ENCODE measurements at places on chromosomes 1 and 21. TPM values are rescaled to one million over a fixed set of nuclear protein-coding genes. Genes with fewer than 3 reads are reported as not detected.

- no peak for DNase-seq
These were observed 27.2 kb downstream of the NGF start for GRCh38 chr1:115310581-115311473.

- no peak for DNase-seq
These were observed 430 bp upstream of the ACBD3 start for GRCh38 chr1:226187019-226187322.

The VWA5B1 gene
- total RNA-seq: not detected

The NEGR1 gene
- total RNA-seq: 27.9 TPM

- DNase-seq: no peak
These were observed 38.0 kb upstream of the RASAL2 start for GRCh38 chr1:178055779-178056471.

The EPHB2 gene
- 11.4 TPM for total RNA-seq

DNA sequence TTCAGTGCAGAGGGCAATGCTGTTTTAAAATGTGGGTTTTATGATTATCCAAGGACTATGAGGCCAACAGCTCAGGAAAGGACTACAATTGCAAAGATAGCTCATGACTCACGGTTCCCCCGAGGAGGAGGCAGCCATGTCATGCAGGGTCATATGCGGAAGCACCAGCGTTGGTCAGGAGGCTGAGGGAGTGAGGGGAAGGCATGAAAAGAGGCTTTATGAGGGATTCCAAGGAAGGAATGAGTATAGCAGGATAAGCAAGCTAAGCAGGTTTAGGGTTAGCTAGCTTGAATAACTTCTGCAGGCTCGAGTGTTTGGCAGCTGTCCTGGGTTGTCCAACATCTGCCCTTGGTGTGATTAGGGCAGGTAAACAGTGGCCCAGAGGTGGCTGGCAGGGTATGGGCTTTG is 495.1 kb downstream of the SETD4 start:
- peak; percentile 86 for DNase-seq

The S100A7A gene
- total RNA-seq: not detected

The HS2ST1 gene
- total RNA-seq: 27.1 TPM

- no peak for DNase-seq
These were observed 6.7 kb upstream of the ABCG1 start for GRCh38 chr21:42212266-42212665.

DNA sequence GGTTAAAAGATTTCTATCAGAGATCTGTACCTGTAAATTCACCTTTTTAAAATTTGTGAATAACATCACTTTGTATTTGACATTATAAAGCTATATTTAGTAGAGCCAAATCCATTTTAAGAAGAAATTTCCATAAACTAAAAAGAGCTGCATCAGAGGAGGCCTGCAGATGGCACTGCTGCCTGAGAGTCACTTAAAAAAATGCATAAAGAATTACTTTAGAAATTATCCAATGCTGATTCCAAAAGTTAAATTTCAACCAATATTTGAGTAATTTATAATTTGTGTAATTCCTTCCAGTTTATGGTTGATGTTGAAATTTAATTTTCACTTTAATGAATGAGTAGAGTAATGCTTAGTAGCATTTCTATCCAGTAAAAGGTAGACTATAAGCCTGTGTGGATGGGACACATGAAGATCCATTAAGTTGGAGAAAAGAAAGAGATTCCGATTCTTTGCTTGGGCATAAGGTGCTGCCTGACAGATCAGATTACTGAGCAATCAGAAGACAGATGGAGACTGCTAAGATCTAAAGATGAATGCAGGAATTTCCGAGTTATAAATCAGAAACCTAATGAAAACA is 20.7 kb upstream of the RPE65 start:
- no peak for DNase-seq

DNA sequence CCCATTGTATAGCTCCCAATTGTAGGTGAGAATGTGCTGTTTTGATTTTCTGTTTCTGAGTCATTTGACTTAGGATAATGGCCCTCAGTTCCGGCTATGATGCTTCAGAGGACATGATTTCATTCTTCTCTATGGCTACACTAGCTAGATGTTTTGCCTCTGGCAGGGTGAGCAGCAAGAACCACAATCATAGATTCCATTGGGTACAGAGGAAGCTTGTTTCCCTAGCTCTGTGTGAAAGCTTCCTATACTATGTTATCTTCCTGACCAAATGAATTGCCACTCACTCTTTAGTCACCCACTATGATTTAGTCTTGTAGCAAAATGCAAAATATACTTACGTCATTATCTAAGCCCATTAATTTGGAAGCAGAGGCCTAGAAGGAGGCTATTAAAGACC is 616.3 kb downstream of the PLA2G4A start:
- no peak for DNase-seq

The RAB42 gene
- 4.2 TPM for total RNA-seq

DNA sequence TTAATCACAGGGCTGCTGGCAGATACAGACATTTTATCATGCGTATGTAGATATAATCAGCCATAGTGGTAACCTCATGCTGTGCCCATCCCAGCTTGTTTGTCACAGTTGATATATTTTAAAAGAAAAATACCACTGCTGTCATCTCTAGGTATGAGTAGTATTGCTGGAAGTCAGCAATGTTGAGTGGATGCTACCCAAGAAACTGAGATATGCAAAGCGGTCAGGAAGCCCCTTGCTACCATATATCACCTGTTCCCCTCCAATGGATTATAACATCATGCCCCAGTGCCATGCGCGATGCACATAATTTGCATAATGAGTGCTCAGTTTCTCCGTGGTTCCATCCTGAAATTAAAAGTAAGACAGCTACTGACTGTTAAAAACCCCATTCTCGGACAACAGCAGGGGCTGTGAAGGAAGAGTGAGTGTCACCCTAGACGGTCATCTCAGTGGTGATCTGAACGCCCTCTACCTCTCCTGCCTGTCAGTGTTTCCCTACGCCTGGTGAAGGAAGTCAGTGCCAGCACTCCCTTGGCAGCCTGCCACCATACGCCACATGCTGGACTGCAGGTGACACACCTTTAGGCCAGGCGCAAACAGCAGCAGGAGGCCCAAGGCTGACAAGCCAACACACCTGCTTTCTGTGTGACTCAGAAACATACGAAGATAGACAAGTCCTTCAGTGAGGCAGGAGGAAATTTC is 2.7 kb downstream of the IL10RB start:
- no peak for DNase-seq

The KRTAP19-3 gene
- not detected for total RNA-seq

GRCh38 chr21:36841866-36842265 is 124.6 kb downstream of the HLCS start:
- no peak for DNase-seq

- no peak for DNase-seq
These were observed 8.0 kb downstream of the RRP1B start for GRCh38 chr21:43667191-43667904.

DNA sequence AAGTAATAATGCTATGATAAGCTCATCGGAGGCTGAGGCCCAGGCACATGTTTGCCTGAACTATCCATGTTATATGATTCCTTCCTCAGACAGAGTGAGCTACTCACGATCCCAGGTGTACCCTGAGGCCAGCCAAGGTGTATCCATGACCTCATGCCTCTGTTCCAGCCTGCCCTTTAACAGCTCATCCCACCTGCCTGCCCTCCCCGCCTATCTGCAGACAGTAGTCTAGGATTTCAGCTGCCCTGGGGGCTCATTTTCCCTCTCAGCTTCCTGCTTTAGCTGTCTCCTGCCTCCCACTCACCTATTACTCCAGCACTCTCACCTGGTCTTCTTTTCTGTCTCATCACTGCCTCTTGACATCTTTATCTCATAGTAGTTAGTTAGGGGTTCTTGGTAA is 1.9 kb upstream of the IL24 start:
- DNase-seq: no peak

DNA sequence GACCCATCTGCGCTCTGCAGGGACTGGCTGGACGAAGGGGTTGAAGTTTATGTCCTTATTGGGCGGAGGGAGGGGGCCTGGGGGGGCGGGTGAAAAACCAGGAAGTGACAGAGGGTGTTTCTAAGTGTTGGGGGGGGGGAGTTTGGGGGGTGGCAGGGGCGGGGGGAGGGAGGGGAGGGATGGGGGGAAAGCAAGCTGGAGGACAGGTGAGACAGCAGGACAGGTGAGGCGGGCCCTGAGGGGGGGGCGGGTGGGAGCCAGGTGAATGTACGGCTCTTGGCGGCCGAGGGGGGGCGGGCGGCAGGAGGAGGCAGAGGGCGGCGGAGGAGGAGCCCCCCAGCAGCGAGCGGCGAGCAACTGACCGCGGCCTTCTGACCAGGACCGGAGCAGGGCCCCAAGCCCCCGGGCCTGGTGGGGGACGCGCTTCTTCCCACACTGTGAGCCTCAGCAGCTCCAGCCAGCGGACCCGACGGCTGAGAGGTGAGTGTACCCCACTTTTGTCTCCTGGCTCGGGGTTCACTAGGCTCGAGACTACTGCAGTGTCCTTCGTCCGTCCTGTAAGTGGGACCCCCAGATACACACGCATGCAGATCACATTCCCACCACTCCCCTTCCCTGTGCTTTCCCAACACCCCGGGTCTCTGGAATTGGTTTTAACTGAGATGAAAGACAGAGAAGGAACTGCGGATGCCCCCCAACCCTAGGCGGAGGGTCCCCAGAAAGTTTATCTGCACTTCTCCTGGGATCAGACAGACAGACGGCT is at the start of gene ZBTB7B:
ZBTB7B (plus strand) TSS at position 339 of the 763 bp plus-strand sequence. CDS start 11,859 bp downstream, outside the sequence.
- no peak for DNase-seq

The TTC24 gene
- total RNA-seq: not detected

DNA sequence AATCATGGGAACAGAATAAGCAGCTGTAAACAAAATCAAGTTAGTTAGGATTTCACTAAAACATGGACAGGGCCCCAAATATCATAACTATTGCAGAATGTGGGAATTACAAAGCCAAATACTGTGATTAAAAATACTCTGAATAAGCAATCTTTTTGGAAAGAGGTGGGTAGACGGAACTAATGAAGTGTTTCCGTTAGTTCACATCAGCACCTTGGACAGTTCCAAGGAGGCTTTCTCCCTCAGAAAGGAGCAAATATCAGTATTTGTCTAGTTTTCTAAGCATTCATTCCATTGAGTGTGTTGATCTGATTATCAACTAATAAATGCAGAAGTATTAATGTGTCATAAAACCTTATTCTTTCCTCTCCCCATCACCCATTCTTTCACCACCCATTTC is 97.4 kb downstream of the FAM78B start:
- no peak for DNase-seq

DNA sequence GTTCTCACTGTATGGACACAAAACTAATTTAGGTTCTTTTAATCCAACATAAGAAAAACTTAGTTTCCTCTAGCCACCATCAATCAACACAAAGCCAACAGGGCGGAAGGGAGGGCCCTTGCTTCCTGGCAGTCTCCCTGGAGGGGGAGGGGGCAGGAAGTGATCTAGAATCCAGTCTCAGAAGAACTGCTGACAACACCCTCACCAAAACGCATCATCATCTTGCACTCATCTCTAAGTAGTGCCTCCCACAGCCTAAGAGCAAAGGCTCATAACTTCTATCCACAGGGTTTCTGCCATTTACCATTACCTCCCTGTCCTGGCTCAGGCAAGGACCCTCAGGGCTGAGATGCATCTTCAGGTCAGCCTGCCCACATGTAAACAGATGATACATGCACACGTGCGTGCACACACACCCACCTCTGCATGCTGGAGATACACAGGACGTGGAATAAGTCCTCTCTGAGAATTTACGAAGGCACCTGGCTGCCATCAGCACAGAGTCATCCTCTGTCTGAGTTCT is 20.5 kb downstream of the HIVEP3 start:
- no peak for DNase-seq

GRCh38 chr1:82387012-82387366 is 586.3 kb downstream of the ADGRL2 start:
- no peak for DNase-seq

- DNase-seq: peak; percentile 65
These were observed 5.6 kb downstream of the EPS8L3 start for GRCh38 chr1:109757936-109758786.

- no peak for DNase-seq
These were observed 578.7 kb upstream of the USP24 start for GRCh38 chr1:55793856-55794255.

- no peak for DNase-seq
These were observed 3.7 kb upstream of the PLOD1 start for GRCh38 chr1:11930571-11931445.

DNA sequence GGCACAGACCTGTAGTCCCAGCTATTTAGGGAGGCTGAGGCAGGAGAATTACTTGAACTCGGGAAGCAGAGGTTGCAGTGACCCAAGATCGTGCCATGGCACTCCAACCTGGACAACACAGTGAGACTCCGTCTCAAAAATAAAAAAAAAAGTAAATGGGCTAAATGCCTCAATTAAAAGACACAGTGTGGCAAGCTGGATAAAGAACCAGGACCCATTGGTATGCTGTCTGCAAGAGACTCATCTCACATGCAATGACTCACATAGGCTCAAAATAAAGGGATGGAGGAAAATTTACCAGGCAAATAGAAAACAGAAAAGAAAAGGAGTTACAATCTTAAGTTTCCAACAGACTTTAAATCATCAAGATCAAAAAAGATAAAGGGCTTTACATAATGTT is 40.3 kb downstream of the ACBD6 start:
- no peak for DNase-seq

The OVAAL gene
- not detected for total RNA-seq

- DNase-seq: no peak
These were observed 10.0 kb upstream of the TRIM62 start for GRCh38 chr1:33191731-33192275.

DNA sequence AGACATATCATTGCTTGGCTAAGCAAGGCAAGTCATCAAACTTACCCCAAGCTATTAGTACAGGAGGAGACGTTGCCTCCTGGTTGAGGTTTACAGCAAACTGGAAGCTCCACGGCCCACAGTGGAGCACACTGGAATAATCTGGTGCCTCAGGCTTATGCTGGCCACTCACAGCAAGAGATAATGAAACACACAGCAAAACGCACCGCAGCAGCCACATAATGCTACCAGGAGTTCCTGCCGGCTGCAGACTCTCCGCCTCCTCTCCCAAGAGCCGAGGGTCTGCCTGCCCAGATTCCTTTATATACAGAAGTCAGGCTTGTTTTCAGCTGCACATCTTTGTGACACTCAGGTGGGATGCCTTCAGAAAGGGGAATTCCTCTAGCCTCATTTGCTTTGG is 306 bp downstream of the ZP4 start:
- DNase-seq: no peak

- DNase-seq: no peak
These were observed 243.0 kb downstream of the SLC45A1 start for GRCh38 chr1:8560611-8561544.

The HCN3 gene
- total RNA-seq: 1.5 TPM

GRCh38 chr1:80799457-80799856 is 1001.3 kb upstream of the ADGRL2 start:
- DNase-seq: no peak
